ENCODE measurements at places on chromosomes 7 and 10.

GRCh38 chr7:25615003-25615402, 386.7 kb upstream of the NPVF start:
- DNase-seq: no peak

DNA sequence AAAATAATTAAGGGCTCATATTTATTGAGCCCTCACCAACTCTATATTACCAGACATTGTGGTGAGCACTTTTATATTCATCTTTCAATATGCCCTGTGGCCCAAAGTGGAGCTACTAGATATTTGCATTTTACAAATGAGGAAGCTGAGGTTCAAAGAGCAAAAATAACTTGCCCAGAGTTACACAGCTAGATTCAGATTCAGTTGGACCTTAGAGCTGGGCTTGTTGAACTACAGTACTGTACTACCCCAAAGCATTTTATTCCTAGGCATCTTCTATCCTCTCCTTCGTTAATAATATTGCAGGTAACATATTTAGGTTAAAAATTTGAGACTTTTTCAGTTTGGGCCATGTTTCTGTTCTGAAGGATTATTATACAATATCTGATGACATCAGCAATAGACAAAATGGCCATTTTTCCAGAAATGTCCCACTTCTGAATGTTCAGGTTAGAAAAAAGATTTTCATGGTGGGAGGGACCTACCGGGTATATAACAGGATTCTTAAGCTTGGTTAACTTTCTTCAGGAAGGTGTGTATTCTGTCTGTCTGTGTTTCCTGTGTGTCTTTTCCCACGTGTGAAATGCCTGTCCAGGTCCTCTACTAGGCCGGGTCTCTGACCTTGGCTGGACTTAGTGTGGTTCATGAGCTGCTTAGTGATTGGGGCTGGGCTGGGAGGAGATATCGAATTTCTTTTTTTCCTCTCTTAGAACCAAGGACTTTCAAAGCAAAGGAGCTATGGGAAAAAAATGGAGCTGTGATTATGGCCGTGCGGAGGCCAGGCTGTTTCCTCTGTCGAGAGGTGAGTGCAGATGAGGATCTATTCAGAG, 13.6 kb downstream of the PRXL2A start:
- no peak for DNase-seq

DNA sequence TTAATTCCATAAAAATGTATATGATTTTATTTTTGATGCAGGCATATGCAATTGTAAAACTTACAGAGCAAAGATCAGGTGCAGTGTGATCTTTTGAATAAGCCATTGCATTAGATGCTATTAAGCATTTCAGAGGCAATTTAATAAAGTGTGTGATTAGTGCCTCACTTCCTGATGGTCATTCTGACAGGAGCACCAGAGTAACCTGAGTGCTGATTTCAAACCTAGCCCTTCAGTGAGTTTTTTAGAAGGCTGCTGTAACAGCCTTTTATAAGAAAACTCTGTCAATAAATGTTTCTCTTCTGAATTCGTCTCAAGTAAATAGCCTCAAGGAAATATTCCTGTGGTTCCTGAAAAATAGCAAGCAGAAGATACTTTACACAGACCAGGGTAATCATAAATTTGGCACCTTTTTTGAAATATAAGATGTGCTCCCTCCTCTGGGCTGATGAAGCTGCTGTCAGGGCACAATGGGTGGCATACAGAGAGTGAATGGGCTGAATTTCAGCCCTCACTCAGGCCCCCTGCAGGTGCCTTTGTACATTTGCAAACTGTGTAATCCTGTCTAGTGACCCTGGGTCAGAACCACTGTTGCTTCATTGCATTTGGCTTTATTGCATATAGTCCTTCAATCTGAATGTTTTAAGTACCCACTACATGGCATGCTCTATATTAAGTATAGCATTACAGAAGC, 193.7 kb upstream of the CSTF2T start:
- DNase-seq: no peak

DNA sequence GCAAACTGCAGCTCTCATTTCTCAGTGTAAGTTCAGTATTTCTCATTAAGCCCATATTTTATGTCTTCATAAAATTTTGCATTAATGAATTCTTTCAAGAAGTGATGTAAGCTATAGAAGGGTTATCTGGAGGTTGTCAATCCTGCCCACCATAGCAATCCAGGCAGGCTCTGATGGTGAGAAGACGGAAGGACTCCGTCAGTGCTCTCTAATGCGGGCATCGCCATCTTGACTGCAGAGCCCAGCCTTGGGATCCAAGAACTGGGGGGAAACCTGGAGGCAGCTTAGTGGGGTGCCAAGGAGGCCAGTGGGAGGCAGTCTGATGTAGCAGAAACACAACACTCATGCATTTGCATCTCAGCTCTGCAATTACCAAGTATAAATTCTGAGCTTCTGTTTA, 707.4 kb upstream of the NRP1 start:
- no peak for DNase-seq

DNA sequence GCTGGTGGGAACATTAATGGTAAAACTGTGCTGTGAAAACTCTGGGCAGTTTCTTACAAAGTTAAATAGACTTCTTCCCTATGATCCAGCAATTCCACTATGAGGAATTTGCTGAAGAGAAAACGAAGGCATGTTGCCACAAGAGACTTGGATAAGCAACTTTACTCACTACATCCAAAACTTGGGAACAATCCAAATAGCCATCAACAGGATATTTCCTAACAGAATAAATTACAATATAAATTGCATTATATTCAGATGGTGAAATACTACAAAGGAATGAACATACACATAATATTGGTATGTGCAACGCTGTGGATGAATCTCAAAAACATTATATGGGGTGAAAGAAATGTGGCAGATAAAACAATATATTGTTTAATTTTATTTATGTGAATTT, 21.4 kb upstream of the MKI67 start:
- no peak for DNase-seq

- DNase-seq: no peak
Measured at GRCh38 chr10:119516381-119517234, 25.9 kb downstream of the RGS10 start.

- no peak for DNase-seq
Measured at GRCh38 chr10:129328546-129328945, 138.5 kb upstream of the MGMT start.

GRCh38 chr10:83253011-83253671, 886.2 kb upstream of the GHITM start:
- no peak for DNase-seq

DNA sequence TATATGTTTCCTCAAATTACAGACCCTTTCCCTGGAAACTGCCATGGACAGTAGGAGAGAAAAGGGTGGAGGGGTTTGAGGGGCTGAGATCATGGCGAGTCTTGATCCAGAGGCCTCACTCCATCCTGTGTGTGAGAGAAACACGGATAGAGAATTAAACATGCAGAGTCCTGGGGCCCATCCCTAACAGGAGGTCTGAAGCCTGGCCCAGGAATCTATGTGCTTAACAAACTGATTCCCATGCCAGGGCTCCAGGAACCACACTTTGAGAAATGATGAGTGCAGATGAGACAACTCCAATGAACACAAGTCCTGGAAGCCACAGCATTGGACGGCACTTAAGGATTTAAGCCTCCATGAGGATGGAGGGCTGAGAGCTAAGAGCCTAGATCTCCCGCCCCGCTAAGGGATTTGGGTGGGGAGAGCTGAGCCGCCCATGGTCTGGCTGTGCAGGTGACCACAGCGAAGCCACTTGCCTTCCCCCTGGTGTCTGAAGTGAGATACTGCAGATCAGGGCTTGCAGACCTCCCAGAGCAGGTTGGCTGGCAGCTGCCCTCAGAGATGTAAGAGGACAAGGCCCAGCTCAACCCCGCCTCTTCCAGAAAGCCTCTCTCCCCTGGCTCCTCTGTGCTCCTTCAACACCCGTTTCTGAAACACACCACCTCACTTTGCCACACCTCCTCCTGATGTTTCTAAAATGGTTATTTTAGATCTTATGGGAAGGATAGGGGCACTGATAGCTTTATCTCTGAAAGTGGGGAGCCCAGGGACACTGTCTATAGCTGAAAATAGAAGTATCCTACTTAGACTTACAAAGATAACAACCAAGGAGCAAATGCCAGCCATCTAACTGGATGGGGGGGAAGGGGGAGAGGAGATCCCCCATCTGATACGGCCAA, 24.8 kb upstream of the EIF5AL1 start:
- DNase-seq: peak; percentile 27

DNA sequence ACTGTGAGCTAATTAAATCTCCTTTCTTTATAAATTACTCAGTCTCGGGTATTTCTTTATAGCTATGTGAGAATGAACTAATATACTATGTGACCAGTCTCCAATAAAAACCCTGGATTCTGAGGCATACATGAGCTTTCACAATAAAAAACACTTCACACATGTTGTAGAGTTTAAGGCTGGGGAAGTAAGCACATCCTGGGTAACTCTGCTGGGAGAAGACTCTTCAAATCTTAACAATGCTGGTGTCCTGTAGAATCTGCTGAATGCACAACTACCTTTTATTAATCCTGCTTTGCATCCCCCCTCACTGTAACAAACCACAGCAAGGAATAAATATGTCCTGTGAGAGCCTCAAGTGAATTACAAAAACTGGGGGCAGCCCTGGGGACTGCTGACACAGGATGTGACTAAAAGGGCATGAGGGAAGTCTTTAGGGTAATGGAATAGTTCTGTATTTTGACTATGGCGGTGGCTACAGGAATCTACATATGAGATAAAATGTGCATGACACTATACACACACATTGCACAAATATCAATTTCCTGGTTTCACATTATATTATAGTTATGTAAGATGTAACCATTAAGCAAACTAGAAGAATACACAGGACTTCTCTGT, 45.1 kb upstream of the KCTD7 start:
- DNase-seq: no peak

- DNase-seq: no peak
Measured at GRCh38 chr7:5532536-5533335, 109.1 kb upstream of the TNRC18 start.

- DNase-seq: peak; percentile 34
Measured at GRCh38 chr7:85023066-85023712, 163.7 kb downstream of the SEMA3D start.

DNA sequence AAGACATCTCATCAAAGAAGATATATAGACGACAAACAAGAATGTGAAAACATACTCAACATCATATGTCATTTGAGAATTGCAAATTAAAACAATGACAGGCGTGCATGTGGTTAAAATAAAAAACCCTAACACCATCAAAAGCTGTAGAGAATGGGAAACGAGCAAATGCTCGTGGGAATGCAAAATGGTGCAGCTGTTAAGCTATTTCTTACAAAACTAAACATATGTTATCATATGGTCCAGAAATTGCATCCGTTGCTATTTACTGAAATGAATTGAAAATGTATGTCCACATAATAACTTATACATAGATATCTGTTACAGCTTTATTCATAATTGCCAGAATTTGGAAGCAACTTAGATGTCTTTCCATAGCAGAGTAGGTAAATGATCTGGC, 574.4 kb downstream of the TNS3 start:
- DNase-seq: no peak

DNA sequence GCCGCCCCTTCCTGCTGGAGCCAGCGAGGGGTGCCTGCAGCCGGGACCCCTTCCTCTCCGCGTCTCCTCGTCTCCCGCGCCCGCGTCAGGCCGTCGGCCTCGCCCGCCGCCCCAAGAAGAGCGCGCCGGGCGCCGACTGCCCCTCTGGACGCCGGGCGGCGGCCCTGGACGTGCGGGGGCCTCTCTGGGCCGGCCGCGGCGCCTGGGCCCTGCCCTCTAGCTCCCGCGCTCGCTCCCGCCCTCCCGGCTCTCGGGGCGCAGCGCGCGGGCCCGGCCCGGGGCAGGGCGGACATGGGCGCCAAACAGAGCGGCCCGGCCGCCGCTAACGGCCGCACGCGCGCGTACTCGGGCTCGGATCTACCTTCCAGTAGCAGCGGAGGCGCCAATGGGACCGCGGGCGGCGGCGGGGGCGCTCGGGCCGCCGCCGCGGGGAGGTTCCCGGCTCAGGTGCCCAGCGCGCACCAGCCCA, 704 bp downstream of the ZNRF2 start:
- DNase-seq: no peak

DNA sequence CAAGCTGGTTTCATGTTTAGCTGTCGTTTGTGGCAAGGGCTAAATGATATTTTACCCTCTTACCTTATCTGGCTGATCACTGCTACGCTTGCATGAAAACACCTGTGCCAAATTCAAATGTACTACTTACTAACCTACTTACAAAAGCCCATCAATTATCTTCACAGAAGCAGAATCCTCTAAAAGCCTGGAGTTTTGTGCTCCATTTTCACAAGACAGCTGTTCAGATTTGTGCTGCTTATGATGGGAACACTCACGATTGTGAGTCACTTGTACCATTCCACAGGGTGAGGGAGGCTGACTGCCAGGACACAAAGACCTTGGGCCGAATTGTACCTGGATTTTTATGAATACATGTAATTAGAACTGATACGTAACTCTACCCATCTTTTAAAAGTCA, 245.0 kb upstream of the NPY start:
- DNase-seq: no peak

- no peak for DNase-seq
Measured at GRCh38 chr7:76155938-76156337, 45.8 kb upstream of the SRRM3 start.

DNA sequence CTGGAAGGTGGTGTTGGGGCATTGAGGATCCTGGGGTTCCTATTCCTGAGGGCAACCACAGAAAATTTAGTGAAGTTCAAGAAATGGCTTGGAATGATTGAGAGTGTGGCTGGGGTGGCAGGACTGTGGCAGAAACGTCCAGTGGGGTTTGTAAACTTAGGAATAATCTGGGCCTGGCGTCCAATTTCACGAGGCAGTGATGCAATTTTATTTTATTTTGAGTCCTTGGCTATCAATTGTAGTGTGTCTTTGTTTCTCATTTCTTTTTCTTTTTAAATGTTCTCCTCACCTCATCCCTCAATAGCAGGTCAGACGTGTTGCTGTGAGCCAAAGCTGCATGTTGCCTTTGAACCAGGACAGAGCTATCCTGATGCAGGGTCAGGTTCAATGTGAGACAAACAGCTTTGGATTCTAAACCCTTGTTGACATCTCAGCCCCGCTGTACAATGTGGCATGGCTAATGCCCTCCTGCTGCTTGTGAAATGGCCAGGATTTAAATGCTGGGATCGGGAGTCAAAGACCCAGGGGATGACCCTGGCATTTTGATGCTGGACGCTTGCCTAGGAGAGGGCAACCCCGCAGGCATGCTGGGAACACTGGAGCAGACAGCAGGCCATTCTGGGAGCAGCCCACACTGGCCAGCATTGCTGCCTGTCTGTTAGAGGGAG, 64.8 kb downstream of the RBM20 start:
- DNase-seq: no peak

- no peak for DNase-seq
Measured at GRCh38 chr7:77837966-77838365, 39.4 kb downstream of the PHTF2 start.

DNA sequence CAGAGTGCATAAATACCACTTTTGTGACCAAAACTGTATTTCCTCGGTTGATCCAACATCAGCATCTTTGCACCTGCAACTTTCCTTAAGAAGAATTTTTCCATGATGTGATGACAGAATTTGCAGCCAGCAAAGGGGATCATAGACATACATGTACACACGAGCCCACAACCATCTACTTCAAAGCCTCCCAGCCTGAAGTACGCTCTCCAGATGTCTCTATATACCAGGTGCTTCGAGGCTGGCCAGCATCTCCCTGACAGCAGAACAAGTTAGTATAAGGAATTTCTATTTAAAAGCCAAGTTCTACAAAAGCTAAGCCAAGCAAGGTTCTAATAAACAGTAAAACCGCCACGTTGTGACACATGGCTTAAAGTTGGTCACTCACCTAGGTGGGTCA, 328.5 kb downstream of the KCNMA1 start:
- no peak for DNase-seq

Data from RCC 7860 (cell line).